ENCODE measurements at places on chromosomes 16 and 17.

GRCh38 chr17:13024016-13024415 lies 6.2 kb upstream of the ELAC2 start:
- no peak for DNase-seq
- no peak overlapping the region for H3K4me3 ChIP-seq
- no peak overlapping the region for H3K27ac ChIP-seq
- no peaks in the 10 kb centered on the region for H3K27me3 ChIP-seq
- H3K4me1 ChIP-seq, result no peaks in the 10 kb centered on the region
- no peaks in the 10 kb centered on the region for H3K36me3 ChIP-seq

DNA sequence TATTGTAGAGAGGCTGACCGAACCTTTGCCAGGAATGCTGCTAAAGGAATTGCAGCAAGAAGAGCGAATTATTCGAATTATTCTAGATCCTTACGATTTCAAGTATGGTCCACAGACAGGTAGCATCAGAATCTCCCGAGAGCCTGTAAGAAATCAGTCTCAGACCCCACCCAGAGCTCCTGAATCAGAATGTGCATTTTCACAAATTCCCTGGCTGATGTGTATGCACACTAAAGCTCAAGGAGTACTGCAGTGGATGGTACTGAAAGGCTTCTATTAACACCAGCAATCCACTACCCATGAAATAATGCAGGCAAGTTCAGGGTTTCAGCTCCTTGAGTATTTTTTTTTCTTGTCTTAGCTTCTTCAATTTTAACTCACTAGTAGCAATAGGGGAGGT lies 49.4 kb downstream of the ZZEF1 start:
- no peak overlapping the region for H3K4me3 ChIP-seq
- H3K36me3 ChIP-seq, result peaks cover 63% of the 10 kb centered on the region
- no peak overlapping the region for H3K27ac ChIP-seq
- no peak for DNase-seq
- H3K27me3 ChIP-seq, result no peaks in the 10 kb centered on the region

GRCh38 chr17:65656390-65657250 lies 95.2 kb upstream of the AXIN2 start:
- DNase-seq, result no peak
- H3K4me1 ChIP-seq, result no peaks in the 10 kb centered on the region
- H3K27ac ChIP-seq, result no peak overlapping the region
- H3K27me3 ChIP-seq, result no peaks in the 10 kb centered on the region
- H3K36me3 ChIP-seq, result no peaks in the 10 kb centered on the region

- no peaks in the 10 kb centered on the region for H3K27me3 ChIP-seq
- H3K27ac ChIP-seq, result no peak overlapping the region
- H3K4me1 ChIP-seq, result no peaks in the 10 kb centered on the region
- H3K36me3 ChIP-seq, result peaks cover 63% of the 10 kb centered on the region
- no peak for DNase-seq
- H3K4me3 ChIP-seq, result no peak overlapping the region
Observed at GRCh38 chr16:68183046-68183445, 52.9 kb downstream of the ESRP2 start.

- no peak overlapping the region for H3K27ac ChIP-seq
- no peaks in the 10 kb centered on the region for H3K27me3 ChIP-seq
- DNase-seq, result no peak
- H3K4me1 ChIP-seq, result no peaks in the 10 kb centered on the region
- H3K4me3 ChIP-seq, result no peak overlapping the region
Observed at GRCh38 chr16:87305505-87306391, 11.4 kb downstream of the C16orf95 start.

DNA sequence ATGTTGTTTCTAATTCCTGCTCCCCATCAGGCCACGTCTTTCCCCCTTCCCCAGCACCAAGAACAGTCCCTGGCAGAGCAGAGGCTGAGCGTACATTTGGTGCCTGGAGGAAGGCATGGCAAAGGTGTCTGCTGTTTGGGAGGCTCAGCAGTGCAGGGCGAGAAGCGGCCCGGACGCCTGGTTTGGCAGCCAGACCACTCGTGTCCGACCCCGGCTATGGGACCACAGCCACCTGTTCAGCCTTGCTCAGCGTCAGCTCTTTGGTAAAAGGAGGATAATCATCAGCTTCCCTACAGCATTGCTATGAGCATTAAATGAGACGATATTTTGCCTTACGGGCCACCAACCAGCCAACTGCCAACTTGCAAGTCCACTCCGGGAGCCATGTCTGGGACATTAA lies 106.7 kb upstream of the CREBBP start:
- DNase-seq, result no peak
- H3K27me3 ChIP-seq, result no peaks in the 10 kb centered on the region
- H3K36me3 ChIP-seq, result peaks cover 3% of the 10 kb centered on the region
- no peak overlapping the region for H3K27ac ChIP-seq

DNA sequence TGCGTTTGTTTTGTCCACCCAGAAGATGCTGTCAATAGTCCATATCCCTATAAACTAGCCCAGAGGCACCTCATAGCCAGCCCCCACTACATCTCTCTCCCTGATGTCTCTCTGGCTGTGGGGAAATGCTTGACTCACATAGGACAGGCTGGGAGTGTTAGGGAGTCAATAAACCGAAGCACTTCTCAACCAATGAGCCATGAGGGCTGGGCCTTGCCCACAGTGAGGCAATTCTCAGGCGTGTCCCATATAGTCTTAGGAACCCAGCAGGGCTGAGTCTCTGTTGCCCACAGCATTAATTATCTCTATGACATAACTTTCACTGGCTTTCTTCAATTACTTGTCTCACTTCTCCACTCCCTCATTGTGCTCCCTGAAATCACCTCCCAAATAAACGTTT lies 387.3 kb upstream of the CDH11 start:
- no peaks in the 10 kb centered on the region for H3K36me3 ChIP-seq
- no peak overlapping the region for H3K4me3 ChIP-seq
- H3K27ac ChIP-seq, result no peak overlapping the region
- no peaks in the 10 kb centered on the region for H3K4me1 ChIP-seq
- DNase-seq, result no peak

- H3K4me3 ChIP-seq, result no peak overlapping the region
- no peaks in the 10 kb centered on the region for H3K36me3 ChIP-seq
- H3K4me1 ChIP-seq, result peaks cover 25% of the 10 kb centered on the region
- no peak overlapping the region for H3K27ac ChIP-seq
- H3K27me3 ChIP-seq, result no peaks in the 10 kb centered on the region
Observed at GRCh38 chr16:11360641-11361373, 15.5 kb downstream of the RMI2 start.

DNA sequence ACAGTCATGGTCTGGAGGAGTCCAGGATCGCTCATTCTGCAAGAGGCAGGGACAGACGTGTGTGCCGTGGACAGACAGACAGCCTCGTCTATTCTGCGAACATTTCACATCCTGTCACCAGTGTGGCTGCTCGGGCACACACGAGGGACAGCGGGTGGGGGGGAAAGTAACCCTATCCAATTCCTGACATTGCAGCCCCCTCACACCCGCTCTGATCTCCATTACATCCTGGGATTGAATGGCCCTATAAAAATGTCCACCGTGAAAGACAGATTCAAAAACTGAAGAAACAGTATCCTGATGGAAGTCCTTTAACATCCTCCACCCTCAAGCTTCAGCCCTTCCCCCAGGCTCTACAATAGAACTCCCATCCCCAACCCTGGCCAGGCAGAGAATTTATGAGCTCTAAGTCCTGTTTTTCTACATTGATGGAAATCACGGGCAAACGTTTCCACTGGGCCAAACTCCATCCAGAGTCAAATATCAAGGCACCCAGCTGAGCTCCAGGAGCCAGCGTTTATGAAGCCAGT lies 39.4 kb downstream of the HS3ST3A1 start:
- H3K27ac ChIP-seq, result no peak overlapping the region
- no peak for DNase-seq
- H3K4me1 ChIP-seq, result no peaks in the 10 kb centered on the region
- H3K36me3 ChIP-seq, result no peaks in the 10 kb centered on the region
- no peak overlapping the region for H3K4me3 ChIP-seq

- no peaks in the 10 kb centered on the region for H3K27me3 ChIP-seq
- no peak overlapping the region for H3K27ac ChIP-seq
- DNase-seq, result no peak
- H3K4me3 ChIP-seq, result no peak overlapping the region
- H3K36me3 ChIP-seq, result no peaks in the 10 kb centered on the region
- H3K4me1 ChIP-seq, result no peaks in the 10 kb centered on the region
Observed at GRCh38 chr17:40467281-40467867, 24.1 kb downstream of the IGFBP4 start.

DNA sequence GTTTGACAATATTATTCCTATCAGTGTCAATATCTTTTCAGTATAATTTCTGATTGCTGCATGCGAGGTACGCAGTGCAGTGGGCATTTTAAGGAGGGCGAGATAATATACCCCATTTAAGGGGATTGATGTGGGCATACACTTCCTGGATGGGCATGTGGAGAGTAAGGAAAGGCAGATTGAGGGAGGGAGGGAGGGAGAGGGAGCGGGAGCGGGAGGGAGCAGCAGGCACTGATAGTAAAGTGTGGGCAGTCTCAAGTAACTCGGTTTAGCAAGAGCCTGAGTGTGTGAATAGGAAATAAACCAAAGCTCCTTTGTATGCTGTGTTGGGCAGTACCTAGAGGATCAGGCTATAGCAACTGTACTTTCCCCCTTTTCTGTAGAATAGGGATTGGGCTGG lies 5.1 kb downstream of the BPTF start:
- H3K36me3 ChIP-seq, result no peaks in the 10 kb centered on the region
- DNase-seq, result no peak
- H3K27me3 ChIP-seq, result no peaks in the 10 kb centered on the region
- no peak overlapping the region for H3K4me3 ChIP-seq
- H3K4me1 ChIP-seq, result peaks cover 23% of the 10 kb centered on the region

DNA sequence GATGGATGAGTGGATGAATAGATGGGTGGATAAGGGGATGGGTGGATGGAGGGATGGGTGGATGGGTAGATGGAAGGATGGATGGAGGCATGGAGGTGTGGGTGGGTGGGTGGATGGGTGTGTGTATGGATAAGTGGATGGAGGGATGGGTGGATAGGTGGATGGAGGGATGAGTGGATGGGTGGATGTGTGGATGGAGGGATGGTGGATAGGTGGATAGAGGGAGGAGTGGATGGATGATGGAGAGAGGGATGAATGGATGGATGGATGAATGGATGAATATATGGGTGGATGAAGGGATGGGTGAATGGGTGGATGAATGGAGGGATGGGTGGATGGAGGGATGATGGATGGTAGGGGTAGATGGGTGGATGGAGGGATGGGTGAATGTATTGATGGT lies 27.5 kb upstream of the NPTX1 start:
- no peaks in the 10 kb centered on the region for H3K27me3 ChIP-seq
- H3K27ac ChIP-seq, result no peak overlapping the region
- no peaks in the 10 kb centered on the region for H3K4me1 ChIP-seq
- no peak overlapping the region for H3K4me3 ChIP-seq
- no peaks in the 10 kb centered on the region for H3K36me3 ChIP-seq

DNA sequence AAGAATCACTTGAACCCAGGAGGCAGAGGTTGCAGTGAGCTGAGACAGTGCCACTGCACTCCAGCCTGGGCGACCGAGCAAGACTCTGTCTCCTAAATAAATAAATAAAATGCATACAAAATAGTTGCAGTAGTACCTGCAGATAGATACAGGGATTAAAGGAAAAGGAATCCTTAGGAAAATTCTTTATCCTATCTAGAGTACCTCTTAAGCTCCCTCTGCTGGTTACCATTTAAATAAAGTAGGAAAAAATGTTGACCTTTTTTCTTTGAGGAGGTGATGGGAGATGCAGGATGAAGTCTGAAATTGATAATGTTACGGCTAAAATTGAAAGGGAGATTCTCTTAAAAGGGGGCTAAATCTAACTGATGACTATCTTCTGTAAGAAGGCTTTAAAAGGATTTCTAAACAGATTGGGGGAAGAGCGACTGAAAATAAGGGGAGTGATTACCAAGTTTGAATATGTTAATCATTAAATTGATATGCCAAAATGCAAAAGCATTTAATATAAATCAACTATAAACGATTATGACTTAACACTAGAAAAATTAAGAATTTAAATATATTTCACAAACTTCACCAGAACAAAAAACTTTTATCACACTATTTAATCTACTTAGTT lies 29.4 kb downstream of the C16orf87 start:
- no peak overlapping the region for H3K4me3 ChIP-seq
- DNase-seq, result no peak
- H3K27me3 ChIP-seq, result no peaks in the 10 kb centered on the region
- no peaks in the 10 kb centered on the region for H3K4me1 ChIP-seq
- H3K36me3 ChIP-seq, result no peaks in the 10 kb centered on the region

- H3K4me1 ChIP-seq, result no peaks in the 10 kb centered on the region
- H3K27ac ChIP-seq, result no peak overlapping the region
- H3K4me3 ChIP-seq, result no peak overlapping the region
- DNase-seq, result no peak
- peaks cover 56% of the 10 kb centered on the region for H3K36me3 ChIP-seq
Observed at GRCh38 chr17:50356892-50357510, 11.1 kb downstream of the XYLT2 start.

DNA sequence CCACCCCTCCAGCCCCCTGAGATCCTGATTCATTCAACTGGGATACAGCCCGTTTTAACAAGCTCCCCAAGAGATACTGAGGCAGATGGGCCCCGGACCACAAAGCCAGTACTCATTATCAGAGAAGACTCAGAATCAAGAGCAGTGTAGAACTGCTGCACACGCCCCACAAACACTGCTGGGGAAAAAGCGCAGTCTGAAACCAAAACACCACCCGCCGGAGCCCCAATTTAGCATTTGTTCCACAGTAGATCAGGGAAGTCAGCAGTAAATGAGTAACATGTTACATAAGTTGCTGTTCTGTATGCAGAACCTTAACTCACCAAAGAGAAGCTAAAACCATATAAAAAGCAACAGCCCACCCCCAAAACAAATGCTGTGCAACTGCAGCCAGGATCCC lies 123.6 kb downstream of the CDYL2 start:
- no peak for DNase-seq
- H3K4me1 ChIP-seq, result no peaks in the 10 kb centered on the region
- H3K27ac ChIP-seq, result no peak overlapping the region
- H3K36me3 ChIP-seq, result no peaks in the 10 kb centered on the region

DNA sequence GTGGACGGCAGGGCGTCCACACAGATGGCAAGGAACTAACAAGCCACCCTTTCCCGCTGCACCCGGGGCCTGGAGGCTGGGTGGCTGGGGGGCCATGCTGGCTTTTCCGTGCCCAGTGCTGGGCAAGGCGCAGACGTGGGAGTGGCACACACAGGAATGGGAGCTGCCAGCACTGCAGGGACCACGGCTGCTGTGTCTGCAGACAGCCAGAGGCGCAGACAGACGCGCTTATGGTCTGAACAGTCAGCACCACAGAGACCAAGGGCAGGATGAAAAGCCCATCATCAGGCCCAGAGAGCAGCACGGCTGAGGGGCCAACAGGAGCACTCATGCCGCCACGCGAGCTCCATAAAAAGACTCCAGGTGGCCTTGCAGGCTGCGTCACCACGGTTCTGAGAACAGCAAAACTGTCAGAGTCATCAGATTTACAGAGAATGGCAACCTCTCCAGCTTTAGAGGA lies 24.0 kb downstream of the PDIA2 start:
- H3K27ac ChIP-seq, result no peak overlapping the region
- no peaks in the 10 kb centered on the region for H3K4me1 ChIP-seq
- peaks cover 46% of the 10 kb centered on the region for H3K36me3 ChIP-seq
- no peaks in the 10 kb centered on the region for H3K27me3 ChIP-seq

- no peaks in the 10 kb centered on the region for H3K4me1 ChIP-seq
- no peaks in the 10 kb centered on the region for H3K27me3 ChIP-seq
- H3K27ac ChIP-seq, result no peak overlapping the region
Observed at GRCh38 chr16:15898654-15899053, 10.3 kb upstream of the CEP20 start.

- peaks cover 20% of the 10 kb centered on the region for H3K36me3 ChIP-seq
- H3K27me3 ChIP-seq, result no peaks in the 10 kb centered on the region
- DNase-seq, result no peak
- peaks cover 18% of the 10 kb centered on the region for H3K4me1 ChIP-seq
- H3K4me3 ChIP-seq, result peak overlapping the region; percentile 17
Observed at GRCh38 chr16:3029491-3030221, 5.8 kb downstream of the THOC6 start.

Measured in effector memory CD4-positive, alpha-beta T cell (primary cell).